ENCODE measurements at places on chromosomes 11 and 22.

DNA sequence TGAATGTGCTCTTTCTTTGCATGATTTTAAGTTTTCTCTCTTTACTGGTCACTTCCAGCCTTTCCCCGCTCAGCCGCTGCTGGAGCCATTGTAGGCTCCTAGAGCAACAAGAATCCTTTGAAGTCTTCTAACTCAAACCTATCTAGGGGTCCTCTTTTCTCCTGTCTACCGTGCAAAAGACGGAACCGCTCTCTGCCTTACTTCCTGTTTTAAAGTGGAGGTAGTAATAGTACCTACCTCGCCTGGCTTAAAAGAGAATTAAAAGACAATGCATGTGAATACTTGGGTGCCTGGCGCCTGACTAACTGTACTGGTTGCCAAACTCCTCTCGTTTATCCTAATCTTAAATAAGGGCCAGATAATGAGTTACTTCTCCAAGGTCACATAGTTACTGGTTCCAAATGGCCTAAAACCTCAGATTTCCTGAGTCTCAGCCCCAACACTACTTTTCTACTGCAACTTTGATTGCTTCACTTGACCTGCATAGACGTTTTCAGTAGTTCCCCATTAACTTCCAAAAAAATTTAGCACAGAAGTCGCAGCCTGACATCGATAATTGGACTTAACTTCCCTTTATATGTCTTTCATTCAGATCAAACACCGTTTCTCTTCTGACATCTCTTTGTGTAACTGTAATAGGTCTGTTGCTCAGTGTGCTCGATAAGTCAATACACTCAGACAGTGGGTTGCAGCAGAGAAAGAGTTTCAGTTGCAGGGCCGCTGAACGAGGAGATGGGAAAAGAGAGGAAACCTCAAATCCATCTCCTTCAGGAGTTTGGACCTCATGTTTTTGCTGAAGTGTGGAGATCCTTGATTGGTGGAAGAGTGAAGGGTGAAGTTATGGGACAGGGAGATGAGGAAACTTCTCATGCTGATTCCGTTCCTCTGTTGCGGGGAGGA lies 891 bp downstream of the SAMM50 start:
- DNase-seq, result no peak

- DNase-seq, result no peak
These were observed 672.1 kb downstream of the TBC1D22A start for GRCh38 chr22:47434336-47435203.

GRCh38 chr11:78684377-78684776 lies 109.7 kb upstream of the NARS2 start:
- no peak for DNase-seq

GRCh38 chr11:71238941-71239340 lies 13.4 kb downstream of the SHANK2 start:
- DNase-seq, result no peak

DNA sequence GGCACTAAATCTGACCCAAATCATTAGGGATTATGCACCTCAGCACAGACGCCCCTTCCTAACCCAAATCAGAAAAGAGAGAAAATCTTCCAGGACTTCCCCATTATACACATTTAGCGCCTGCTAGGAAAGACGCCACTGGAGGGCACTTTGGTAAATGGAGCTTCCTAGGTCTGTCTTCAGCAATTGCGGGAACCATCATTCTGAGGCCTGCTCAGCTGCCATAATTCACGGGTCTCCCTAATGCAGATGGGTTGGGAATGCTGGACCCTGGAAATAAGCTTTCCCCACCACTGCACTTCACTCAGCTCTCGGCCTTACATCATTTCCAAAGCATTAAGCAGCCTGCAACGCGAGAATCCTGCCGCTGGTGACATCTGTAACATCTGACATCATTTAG lies 86.2 kb upstream of the OPCML start:
- DNase-seq, result no peak

- no peak for DNase-seq
These were observed 75.4 kb downstream of the MYEOV start for GRCh38 chr11:69369210-69369825.

- DNase-seq, result no peak
These were observed 819 bp downstream of the JAML start for GRCh38 chr11:118223992-118224391.
